Kidney tubule cell (primary cell): ENCODE measurements at places on chromosomes 2 and 18.
A peak's percentile ranks its signal among the peaks of the same experiment; 100 is the strongest.

- no peak for DNase-seq
These were observed 102.5 kb downstream of the CHN1 start for GRCh38 chr2:174902506-174903263.

GRCh38 chr2:120938045-120938771 lies 202.5 kb downstream of the GLI2 start:
- no peak for DNase-seq

- DNase-seq: no peak
These were observed 511.2 kb upstream of the FSIP2 start for GRCh38 chr2:185227391-185227790.

GRCh38 chr2:77566582-77566981 lies 44.4 kb upstream of the LRRTM4 start:
- peak; percentile 45 for DNase-seq
